ENCODE measurements at places on chromosomes 16 and 17.
A peak's percentile ranks its signal among the peaks of the same experiment; 100 is the strongest.

DNA sequence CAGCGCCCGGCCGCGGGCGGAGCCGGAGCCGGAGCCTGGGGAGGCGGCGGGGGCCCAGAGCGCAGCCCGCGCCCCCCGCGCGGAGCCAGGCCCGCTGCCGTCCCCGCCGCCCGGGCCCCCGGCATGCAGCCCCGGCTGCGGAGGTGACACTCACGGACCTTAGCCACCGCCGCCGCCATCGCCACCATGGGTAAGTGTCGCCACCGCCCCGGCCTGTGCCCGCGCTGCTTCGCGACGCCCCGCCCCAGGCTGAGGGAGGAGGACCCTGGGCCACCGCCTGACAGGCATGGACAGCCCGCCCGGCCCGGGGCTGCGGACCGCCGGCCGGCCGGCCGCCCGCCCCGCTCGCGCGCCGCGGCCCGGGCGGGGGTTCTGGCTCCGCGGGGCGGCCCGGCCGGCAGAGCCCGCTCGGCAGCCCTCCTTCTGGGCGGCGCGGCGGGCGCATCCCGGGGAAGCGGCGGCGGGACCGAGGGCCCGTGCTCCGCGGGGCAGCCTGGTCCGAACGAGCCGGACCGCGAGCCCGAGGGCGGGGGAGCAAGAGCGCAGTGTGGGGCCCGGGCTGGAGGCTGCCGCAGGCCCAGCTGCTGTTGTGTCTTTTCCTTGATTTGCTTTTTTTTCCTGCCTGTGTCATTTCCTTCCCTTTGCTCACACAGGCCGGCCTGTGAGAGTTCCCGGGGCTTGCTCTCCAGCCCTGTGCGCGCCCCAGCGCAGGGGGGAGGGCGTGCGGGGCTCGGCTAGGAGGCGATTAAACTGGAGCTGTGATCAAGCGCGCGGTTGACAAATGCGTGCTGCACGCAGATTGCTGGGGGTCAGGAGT is 565 bp downstream of the MAP3K3 start:
- DNase-seq, result peak; percentile 65

GRCh38 chr16:9007177-9007794 is 43.6 kb upstream of the USP7 start:
- peak; percentile 36 for DNase-seq

GRCh38 chr17:7888184-7888920 is at the start of gene CHD3:
CHD3 (plus strand) TSS chr17:7888789; CDS start chr17:7889001, 212 bp downstream.
- peak; percentile 11 for DNase-seq

GRCh38 chr17:16301963-16302855 is 51.1 kb downstream of the CENPV start:
- no peak for DNase-seq

- peak; percentile 74 for DNase-seq
Measured at GRCh38 chr17:1002771-1003555, 6.0 kb downstream of the TIMM22 start.

GRCh38 chr17:28181568-28181967 is 137.4 kb upstream of the TMEM97 start:
- no peak for DNase-seq

- DNase-seq, result no peak
Measured at GRCh38 chr17:48928876-48929811, 15.5 kb downstream of the SNF8 start.

DNA sequence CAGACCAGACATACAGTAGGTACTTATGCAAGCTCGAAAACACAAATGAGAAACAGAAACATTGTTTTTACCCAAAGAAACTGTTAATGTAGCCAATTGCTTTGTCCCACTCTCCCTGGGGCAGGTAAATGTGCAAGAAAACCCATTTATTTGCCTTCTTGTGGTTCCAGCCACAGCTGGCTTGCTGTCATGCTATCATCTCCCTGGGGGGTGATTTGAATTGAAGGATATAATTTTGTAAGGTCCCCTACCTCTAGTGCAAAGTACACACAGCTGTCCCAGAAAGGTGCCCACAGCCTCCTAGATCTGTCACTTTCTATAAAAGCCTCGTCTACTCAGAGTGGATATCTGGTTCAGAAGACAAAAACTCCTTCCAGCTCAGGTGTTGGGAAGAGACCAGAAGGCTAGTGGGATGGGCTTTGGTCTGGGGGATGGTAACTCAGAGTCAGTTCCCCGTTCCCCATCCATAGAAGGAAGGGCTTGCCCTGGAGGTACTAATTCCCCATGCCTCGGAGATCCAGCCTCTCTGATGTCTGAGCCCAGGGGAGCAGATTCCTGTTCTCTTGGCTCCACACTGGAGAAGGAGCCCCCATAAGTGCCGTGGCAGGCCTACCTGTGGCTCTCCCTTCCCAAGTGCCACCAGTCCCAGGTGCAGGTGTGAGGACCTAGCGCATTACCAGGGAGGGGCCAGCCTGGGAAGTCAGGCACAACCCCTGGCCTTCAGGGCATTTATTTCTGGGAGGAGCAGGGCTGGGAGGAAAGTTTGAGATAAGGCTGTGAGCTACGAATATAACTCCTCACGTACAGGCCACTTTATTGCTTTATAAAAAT is 2.4 kb upstream of the PRR15L start:
- no peak for DNase-seq

DNA sequence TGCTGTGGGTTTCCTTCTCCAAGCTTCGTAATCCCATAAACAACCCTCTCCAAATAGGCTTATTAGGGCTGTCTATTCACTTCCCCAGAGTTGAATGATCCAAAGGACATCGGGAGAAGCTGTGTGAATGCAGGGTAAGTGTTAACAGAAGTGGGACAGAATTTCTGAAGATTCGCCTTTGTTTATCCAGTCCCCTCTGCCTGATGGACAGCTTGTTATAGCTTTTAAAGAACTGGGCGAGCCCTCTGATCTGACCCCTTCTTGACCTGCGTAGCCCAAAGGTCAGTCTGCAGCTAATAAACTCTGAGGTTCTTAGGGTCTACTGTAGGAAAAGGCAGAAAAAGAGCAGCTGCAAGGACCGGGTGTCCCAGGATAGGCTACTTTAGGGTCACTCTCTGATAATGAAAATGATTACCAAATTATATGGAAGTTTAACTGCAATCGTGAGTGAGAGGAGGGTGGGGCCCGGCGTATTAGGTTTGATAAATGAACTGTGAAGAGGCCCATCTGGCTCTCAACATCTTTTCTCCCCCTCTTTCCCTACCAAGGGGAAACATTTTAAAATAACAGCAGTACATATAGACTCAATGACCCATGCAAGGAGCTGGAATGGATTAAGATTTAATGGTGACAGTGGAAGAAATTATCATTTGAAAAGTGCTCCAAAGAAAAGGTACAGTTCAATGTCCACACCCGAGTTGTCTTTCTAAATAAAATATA is 233.4 kb downstream of the FTO start:
- DNase-seq, result no peak

GRCh38 chr16:89052890-89053724 is 40.5 kb upstream of the ACSF3 start:
- DNase-seq, result no peak

DNA sequence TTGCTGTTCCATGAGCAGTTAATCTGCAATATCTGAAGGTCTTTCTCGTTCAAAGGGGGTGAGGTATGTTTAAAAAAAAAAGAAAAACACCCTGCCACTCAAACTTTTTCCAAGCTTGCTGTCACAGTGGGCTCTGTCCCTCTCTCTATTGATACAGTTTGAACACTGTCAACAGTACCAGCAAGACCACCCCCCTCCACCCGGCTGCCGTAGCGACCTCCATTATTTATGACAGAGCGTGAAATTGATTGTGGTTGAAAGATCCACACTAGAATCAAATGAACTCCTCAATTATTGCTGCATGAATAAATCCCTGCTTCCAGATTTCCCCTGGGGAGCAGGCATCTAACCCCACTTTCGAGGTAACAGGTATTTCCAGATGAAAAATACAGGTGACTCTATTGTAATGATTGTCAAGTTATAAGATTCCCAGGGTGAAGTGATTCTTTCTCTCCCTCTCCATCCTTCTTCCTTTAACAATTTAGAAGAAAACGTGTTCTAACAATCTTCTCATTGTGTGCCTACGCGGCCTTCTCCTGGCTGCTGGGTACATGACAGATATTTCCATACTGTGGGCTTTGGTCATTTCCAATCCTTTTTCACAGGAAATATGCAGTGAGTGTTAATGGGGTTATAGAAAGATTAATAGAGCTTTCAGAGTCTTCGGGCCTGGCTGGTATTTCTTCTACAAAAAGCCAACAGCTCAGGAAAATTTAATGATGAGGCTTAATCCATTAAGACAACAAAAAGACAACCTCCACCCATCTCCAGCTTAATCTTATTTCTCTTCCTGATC is 135.7 kb upstream of the C16orf82 start:
- no peak for DNase-seq

- DNase-seq, result no peak
Measured at GRCh38 chr17:77720946-77721845, 237.3 kb upstream of the TNRC6C start.

DNA sequence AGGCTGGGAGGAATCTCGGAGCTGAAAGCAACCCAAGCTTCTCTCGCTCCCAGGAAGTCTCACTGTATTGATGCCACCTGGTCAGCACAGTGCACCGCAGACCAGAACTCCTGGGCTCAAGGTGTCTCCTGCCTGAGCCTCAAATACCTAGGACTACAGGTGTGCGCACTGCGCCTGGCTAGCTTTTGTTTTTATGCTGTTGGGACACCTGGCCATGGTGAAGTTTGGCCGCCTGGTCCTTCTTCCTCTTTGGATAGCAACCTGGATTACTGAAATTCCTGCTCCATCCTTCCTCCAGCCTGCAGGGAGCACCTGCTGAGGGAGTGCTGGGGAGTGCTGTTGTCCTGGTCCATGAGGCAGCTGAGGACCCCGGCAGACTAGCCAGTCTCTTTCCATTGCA is 56.6 kb downstream of the COTL1 start:
- no peak for DNase-seq

DNA sequence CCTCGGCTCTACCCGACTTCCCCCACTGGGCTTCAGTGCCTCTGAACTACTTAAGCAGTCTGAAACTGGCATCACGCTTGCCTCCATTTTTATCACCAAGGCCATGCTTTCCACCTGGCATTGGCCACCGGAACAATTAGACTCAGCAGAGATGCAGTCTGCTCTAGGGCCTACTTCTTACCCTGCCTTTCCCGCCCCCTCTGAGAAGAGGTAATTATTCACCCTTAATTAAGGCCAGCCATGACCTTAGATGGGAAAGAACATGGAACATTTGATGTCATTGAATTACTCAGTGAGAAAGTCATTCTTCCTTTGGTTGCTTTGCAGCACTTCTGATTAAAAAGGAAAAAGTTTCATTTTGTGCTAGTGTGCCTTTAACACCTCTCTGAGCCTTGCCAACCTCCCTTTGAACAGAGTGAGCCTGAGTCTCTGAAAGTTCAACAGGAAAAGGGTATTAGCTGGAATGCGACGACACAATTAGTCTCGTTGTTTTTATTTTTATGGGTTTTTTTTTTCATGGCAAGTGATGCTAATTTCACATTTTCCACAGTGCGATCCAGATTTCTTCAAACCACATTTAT is 60.9 kb upstream of the TNRC6A start:
- DNase-seq, result peak; percentile 88

DNA sequence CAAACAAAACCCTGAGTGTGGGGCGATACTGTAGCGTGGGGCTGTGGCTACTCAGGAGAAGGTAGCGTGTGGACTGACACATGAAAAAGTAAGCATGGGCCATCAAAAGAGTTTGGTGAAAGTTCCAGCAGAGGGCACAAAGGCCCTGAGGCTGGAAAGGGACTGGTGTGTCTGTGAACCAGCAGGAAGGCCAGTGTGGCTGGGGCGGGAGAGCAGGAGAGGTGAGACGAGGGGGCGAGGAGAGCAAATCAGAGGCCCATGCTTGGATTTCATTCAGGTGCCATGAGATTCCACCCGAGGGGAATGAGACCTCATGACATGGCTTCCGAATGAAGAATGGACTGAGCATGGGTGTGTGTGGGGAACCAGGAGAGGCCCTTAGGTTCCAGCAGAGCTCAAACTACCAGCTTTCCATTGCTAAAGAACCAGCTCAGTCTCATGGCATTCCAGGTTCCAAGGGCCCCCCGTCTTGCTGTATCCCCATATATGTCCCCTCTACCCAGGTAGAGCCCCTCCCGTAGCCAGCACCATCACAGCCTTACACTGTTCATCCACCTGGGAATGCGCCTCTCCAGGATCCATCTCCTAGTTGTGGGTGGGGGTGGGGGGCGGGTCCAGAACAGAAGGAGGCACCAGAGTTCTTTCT is 31.1 kb downstream of the TRPV2 start:
- DNase-seq, result no peak

GRCh38 chr16:78796221-78796866 is 696.9 kb downstream of the WWOX start:
- peak; percentile 7 for DNase-seq

- peak; percentile 37 for DNase-seq
Measured at GRCh38 chr17:80036715-80037477, 454 bp downstream of the CCDC40 start.

All from fibroblast of skin of right biceps (primary cell).